Activated CD4-positive, alpha-beta T cell treated with anti-CD3 and anti-CD28 coated beads for 1 hour (primary cell): ENCODE measurements at places on chromosomes 7 and 10.

- no peak for DNase-seq
Measured at GRCh38 chr7:140656548-140657515, 15.9 kb upstream of the ADCK2 start.

DNA sequence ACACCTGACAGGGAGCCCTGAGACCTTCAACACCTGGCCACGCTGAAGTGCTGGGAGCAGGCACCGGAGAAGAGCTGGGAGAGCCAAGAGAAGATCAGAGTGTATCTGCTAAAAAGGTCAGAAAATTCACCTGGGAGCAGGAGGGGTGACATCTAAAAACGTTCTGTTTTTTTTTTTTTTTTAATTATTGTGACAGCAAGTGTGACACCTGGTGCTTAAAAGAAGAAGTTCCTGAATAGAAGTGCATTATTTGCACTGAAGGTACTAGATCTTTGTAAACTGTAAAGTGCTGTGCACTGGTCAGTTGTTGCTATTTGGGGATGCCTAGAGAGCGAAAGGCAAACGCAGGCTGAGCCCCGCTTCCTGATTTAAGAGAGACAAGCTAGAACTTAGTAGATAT, 422.0 kb downstream of the PLXNA4 start:
- no peak for DNase-seq

DNA sequence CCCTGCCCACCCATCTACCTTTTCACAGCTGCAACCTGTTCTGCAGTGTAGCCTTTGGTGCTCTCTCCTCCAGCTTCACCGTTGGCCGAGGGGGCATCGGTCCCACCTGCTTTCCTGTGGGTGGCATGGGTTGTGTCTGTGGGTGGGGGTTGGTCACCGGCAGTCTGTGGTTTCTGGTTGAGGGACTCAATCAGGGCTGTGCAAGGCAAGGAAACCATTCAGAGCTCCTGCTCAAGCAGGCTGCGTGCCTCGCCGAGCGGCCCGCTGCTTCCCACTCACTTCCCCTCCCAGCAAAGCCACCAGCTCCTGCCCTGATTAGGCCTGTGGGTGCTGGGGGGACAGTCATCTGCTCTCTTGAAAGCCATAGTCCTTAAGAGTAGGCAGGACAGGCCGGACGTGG, 9.8 kb downstream of the DNAJB12 start:
- DNase-seq: no peak

DNA sequence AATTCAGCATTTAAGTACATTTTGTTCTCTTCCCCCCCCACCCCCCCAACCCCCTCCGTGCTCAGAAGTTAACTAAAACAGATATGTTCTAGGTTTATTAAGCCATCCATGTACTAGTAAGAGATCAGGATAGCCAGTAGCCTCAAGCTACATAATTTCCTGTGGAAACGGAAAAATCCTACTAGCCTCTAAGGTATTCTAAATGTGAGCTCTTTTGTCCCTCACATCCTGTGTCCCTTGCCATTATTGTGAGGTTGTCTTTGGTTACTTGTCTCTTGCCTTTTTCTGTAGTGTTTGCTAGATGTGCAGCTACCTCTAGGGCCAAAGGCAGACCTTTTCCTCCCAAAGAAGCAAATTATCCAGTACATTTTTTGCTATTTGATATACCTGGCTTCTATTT, 92.1 kb downstream of the BTRC start:
- DNase-seq: no peak

DNA sequence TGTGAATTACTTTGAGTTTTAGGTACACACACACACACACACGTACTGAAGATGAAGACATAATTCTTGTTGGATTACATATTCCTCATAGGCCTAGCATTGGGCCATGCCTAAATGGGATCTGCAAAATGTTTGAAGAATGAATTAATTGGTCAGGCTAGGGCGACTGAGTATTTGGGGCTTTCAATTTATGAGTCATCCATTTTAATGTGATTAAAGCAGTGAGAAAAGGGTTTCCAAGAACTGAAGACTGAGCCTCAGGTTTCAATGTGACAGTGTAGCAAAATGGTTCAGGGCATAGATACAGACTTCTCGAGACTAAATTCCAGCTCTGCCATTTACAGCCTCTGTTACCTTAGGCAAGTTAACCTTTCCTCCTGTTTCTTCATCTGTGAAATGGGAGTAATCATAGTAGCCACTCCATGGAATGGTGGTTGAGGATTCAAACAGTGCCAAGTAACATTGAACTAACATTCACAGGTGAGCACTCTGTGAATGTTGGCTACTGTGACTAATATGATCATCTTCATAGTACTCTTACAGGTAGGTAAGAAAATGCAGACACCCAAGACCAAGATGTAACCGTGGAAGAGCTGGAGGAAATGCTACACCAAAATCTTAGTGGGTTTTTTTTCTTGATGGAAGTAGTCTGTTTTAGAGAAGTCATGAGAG, 7.6 kb downstream of the BPGM start:
- no peak for DNase-seq

DNA sequence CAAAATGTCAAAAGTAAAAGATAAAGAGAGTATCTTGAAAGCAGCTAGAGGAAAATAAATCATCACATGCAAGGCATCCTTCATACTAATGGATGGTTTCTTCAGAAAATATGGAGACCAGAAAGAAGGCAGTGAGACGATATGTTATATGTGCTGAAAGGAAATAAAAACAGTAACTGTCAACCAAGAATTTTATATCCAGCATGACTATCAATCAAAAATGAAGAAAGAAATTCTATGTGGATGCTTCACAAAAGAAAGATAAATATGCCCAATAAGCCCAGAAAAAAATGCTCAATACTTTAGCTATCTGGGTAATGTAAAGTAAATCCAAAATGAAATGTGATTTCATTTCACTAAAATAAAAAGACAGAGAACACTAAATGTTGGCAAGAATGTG, 142.1 kb downstream of the DGKI start:
- DNase-seq: no peak

- DNase-seq: no peak
Measured at GRCh38 chr10:60139798-60140566, 233.6 kb upstream of the CCDC6 start.

- DNase-seq: no peak
Measured at GRCh38 chr10:13528123-13528874, 515 bp downstream of the BEND7 start.

DNA sequence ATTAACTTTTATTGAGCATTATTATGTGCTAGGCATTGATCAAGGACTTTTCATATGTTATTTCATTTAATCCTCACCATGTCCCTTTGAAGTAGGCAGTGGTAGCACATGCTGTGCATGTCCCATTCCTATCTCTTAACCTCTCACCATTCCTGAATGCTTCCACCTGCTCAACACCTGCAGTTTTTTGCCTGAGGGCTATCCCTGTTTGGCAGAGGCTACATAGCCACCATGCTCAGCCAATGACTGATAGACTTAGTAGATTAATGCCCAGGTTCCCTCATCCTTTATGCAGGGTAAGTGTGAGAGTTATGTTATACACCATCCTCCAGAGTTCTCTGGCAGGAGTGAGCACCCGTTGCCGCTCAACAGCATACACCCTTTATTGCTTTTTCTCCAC, 387.8 kb downstream of the BBS9 start:
- DNase-seq: no peak

GRCh38 chr7:101116898-101117297, 10.0 kb upstream of the SERPINE1 start:
- DNase-seq: no peak

- no peak for DNase-seq
Measured at GRCh38 chr10:119355930-119356329, 148.6 kb downstream of the GRK5 start.

- DNase-seq: no peak
Measured at GRCh38 chr7:158192184-158192835, 395.3 kb downstream of the PTPRN2 start.

GRCh38 chr10:17432723-17433122, 21.7 kb downstream of the ST8SIA6 start:
- no peak for DNase-seq

- no peak for DNase-seq
Measured at GRCh38 chr10:24526085-24526649, 197.5 kb downstream of the ARHGAP21 start.

DNA sequence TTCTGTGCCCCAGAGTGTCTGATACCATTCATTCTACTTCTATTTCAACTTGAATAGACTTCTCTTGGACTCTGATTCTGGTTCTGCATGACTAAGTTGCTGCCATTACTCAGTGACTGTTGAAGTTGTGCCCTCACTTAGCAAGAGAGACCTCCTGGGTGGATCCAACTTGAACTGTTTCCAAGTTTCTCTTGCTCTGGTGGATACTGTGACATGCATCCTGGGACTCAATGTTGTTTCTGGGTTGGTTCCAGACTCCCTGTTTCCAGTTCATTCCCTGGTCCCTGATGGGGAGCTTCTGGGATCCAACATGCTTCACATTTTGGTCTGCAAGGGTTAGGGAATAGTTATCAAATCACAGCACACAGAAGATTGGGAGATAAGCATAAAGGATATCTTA, 26.2 kb upstream of the PRPF18 start:
- DNase-seq: no peak

DNA sequence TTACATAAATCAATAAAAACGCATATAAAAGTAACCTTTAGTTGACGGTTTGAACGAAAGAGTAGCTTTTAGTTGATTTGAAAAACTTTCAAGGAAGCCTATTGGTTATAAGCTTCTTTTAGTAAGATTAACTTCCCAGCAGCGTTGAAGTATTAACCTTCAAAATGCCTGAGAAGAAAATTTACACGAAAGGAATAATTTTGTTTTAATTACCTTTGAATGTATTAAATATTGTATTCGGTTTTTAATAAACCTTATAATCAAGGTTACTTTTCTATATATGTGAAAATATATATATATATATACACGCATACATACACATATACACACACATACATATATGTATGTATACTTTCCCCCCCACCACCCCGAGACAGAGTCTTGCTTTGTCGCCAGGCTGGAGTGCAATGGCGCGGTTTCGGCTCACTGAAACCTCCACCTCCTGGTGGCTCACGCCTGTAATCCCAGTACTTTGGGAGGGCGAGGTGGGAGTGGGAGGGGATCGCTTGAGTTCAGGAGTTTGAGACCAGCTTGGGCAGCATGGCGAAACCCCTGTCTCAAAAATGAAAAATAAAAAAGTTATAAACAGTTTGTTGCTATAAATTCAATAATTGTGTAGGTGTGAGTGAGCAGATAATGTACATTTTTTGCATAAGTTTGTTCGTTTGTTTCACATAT, 57.6 kb upstream of the EZH2 start:
- peak; percentile 44 for DNase-seq

DNA sequence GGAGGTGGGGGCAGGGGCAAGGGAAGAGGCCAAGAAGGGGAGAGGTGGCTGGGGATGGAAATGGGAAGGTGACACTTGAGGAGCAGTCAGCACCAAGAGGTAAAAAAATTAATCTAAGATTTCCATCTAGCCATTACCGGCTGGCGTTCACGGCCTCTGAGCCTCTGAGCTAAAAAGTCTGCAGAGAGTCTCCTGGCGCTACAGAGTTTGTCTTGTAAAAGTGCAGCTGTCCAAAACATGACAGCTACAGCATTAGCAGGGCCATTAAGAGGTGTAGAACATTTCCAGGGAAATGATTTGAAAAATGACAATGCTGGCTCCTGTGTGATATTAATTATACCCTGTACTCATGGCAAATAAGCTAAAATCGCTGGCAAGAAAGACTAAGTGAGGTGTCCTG, 167.6 kb downstream of the LRMDA start:
- DNase-seq: no peak

DNA sequence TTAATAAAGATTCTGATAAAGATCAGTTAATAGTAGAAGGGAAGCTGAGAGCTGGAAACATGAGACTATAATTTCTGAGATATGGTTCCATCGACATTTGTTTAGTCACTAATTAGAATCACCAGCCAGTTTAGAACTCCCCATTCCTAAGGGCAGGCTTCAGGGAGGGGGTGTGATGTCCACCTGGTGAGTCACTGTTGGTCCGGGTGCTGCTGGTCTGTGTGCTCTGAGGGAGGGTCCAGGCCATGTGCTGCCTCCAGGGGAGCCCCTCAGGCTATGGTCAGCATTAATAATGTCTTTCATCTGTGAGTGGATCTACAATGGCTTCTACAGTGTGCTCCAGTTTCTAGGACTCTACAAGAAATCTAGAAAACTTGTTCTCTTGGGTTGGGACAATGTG, 115.8 kb downstream of the ADAM12 start:
- no peak for DNase-seq

- DNase-seq: no peak
Measured at GRCh38 chr7:36497775-36498174, 108.1 kb downstream of the ANLN start.

GRCh38 chr7:115475761-115476385, 554.0 kb downstream of the MDFIC start:
- DNase-seq: no peak

GRCh38 chr10:60138842-60139241, 232.5 kb upstream of the CCDC6 start:
- DNase-seq: no peak

GRCh38 chr7:69232445-69233376, 365.6 kb upstream of the AUTS2 start:
- DNase-seq: no peak

- DNase-seq: no peak
Measured at GRCh38 chr7:111363099-111363498, 199.2 kb downstream of the IMMP2L start.
